ENCODE measurements at places on chromosomes 7 and 10.

DNA sequence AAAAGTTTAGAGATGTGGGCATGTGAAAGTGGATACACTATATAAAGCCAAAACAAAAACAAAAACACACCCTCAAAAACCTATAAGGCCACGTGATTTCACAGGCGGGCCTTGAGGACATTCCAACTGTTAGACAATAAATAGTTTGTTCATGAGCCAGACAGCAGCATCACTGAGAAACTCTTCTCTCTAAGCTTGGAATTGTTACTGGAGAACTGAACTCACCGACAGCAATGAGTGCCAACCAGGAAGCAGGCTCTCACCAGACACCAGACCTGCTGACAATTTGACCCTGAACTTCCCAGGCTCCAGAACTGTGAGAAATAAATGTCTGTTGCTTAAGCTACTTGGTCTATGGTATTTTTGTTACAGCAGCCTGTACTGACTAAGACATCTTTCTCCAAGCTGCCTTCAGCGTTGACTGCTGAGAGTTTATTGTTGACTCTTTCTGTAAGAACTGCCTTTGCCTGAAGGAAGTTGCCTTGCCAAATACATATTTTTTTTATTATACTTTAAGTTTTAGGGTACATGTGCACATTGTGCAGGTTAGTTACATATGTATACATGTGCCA, 107.5 kb downstream of the EPDR1 start:
- DNase-seq, result no peak

DNA sequence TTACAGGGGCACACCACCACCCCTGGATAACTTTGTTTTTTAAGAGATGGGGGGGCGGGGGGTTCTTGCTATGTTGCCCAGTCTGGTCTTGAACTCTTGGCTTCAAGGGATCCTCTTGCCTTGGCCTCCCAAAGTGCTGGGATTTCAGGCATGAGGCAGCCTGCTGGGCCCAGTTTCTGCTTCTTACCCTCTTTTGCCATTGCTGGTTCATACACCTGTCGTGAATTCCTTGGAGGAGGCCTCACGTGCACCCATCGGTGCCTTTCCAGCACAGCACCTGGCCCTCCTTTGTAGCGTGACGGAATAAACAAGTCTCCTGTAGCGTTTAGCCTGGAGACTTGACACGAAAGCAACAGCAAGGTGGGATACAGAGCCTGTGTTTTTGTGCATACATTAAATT, 75.5 kb downstream of the CARD11 start:
- no peak for DNase-seq

DNA sequence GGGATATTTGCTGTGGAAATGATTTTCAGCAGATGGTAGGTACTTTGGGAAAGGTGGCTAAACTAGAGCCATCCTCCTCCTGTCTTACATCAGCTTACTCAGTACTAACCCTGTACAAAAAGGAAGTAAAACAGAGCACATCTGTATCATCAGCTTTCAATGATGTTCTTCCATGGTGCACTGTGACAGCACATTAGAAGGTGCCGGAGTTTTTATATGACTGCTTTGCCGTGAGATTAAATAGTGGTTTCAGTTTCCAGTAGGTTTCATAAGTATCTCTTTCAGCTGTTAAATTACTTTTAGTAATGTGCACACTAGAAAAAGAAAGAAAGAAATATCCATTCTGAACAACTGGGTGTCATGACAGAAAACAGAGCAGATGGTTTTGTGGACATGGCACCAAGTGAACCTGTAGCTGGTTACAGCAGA, 86.5 kb downstream of the ARID5B start:
- DNase-seq, result no peak

DNA sequence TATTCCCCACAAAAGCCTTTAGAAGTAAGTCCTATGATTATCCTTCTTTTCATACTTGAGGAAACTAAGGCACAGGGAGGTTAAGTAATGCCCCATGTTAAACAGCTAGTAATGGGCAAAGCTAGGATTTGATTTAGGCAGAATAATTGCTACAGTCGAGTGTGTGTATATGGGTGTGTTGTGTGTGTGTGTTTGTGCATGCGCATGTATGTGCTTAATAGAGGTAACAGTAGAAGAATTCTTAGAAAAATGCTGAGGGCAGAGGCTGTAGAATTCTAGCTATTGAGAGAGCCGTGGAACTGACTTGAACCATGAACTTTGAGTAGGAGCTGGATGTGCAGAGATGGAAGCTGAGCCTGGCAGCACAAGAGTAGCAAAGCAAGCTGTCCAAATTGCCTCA, 131.3 kb upstream of the WNT16 start:
- DNase-seq, result no peak

GRCh38 chr10:11161096-11161495, 143.4 kb downstream of the CELF2 start:
- no peak for DNase-seq

DNA sequence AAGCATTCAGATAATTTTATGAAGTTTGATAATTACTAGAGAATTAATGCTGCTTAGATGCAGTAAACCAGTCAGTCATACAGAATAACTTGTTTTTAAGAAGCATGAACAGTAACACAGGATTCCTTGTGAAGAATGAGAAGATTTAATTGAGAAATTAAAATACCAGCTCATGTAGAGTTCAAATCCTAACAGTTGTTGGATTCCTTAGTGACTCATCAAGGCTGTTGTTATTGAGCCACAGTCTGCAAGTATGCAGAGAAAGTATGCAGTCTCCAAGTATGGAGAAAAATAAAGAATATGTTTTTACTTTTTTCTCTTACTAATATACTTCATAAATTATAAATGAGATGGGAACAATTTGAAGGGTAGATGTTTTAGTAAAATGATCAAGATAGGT, 30.2 kb upstream of the CYP26C1 start:
- peak; percentile 40 for DNase-seq

DNA sequence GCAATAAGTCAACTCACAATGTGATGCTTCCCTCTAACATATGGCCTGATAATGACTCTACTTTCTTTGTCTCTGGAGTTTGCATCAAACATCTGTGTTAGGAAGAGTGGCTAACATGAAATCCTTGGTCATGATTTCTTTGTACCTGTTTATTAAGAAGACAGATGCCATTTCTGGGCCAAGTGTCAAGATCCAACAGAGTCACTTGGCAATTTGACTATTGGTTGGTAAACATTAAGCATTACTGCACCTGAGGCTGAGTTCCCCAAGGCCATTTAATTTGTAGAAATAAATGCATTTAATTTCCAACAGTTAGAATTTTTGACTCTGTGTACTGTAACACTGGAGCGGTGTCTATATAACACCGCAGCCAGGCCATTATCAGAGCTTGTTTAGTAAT, 403.7 kb downstream of the GALNT17 start:
- DNase-seq, result no peak

DNA sequence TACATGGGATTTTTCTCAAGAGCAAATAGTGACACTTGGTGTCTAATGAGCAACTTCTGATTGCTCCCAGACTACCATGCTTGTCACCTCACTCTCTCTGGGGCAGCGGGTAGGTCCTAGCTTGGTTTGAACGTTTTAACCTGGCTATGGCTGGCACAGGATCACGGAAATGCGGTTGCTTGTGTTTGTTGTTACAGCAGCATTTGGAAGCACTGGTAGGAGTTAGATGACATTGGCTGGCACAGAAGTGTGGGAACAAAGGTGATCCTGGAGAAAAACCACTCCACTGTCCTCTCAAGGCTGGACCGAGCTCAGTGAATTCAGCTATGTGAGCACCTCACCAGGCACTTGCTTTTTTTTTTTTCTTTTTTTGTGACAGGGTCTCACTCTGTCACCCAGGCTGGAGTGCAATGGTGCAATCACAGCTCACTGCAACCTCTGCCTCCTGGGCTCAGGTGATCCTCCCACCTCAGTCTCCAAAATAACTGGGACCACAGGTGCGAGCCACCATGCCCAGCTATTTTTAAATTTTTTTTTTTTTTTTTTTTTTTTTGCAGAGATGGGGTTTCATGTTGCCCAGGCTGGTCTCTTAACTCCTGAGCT, 3.5 kb upstream of the PFKFB3 start:
- no peak for DNase-seq

DNA sequence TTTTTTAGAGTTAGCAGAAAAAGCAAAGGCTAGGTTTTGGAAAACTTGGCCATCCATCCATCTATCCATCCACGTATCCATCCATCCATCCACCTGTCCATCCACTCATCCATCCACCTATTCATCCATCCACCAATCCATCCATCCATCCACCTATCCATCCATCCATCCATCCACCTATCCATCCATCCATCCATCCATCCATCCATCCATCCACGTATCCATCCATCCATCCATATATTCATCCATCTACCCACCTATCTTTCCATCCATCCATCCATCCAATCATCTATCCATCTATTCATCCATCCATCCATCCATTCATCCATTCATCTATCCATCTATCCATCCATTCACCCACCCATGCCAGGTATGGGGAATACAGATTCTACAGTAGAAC, 81.7 kb upstream of the MPP7 start:
- no peak for DNase-seq

DNA sequence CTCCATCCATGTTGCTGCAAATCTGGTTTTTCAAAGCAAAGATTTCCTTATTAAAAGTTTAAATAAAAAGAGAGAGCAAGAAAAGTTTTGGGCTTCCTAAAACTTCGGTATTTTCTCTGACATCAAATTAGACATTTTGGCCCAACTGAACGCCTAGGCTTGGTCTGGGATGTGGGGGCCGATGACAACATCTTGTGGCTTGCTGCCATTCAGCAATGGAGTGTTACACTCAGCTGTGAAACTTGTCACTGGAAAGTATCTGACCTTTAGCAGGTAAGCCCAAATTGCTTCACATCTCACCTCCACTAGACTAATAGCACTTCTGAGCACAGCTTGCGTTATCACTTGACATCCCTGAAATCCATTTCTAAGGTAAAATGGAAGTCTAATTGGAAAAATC, 320.6 kb downstream of the GATA3 start:
- DNase-seq, result no peak
